ENCODE measurements at places on chromosomes 6 and 20. TPM values are rescaled to one million over a fixed set of nuclear protein-coding genes. Genes with fewer than 3 reads are reported as not detected.

Gene TAGAP
- polyA plus RNA-seq, result 0.34 TPM

Gene FRS3
- 6.6 TPM for polyA plus RNA-seq

Gene SLX4IP
- polyA plus RNA-seq, result 2.7 TPM

Gene ROS1
- polyA plus RNA-seq, result not detected

Gene KCNQ5
- 0.07 TPM for polyA plus RNA-seq

Gene RFX6
- polyA plus RNA-seq, result 3.3 TPM

Gene DTNBP1
- polyA plus RNA-seq, result 6.5 TPM

Gene GABRR1
- 0.02 TPM for polyA plus RNA-seq

Gene GNMT
- polyA plus RNA-seq, result 57.9 TPM

Gene BCKDHB
- 8.5 TPM for polyA plus RNA-seq

Measured in pancreas (tissue), 10 donors.